ENCODE measurements at places on chromosomes 6 and 20.

DNA sequence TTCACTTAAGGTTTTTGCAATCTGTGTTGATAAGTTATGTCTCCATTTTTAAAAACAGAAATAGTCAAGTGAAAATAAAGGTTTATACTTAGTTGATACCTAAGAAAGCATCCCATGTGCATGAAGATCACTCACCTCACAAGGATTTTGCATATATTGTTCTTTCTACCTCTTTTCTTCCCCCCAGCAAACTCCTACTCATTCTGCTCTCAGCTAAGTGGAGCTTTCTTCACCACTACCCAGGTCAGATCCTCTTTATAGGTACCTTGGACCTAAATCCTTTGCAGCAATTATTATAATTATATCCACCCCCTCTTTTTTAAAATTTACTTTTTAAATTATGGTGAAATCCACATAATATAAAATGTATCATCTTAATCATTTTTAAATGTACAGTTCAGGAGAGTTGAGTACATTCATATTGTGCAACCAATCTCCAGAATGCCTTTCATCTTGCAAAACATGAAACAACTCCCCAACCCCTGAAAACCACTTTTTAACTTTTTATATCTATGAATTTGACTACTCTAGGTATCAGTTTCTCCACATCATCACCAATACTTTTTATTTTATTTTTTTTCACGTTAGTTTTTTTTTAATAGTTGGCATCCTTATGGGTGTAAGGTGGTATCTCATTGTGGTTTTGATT lies 9.3 kb upstream of the BACH2 start:
- DNase-seq: no peak

DNA sequence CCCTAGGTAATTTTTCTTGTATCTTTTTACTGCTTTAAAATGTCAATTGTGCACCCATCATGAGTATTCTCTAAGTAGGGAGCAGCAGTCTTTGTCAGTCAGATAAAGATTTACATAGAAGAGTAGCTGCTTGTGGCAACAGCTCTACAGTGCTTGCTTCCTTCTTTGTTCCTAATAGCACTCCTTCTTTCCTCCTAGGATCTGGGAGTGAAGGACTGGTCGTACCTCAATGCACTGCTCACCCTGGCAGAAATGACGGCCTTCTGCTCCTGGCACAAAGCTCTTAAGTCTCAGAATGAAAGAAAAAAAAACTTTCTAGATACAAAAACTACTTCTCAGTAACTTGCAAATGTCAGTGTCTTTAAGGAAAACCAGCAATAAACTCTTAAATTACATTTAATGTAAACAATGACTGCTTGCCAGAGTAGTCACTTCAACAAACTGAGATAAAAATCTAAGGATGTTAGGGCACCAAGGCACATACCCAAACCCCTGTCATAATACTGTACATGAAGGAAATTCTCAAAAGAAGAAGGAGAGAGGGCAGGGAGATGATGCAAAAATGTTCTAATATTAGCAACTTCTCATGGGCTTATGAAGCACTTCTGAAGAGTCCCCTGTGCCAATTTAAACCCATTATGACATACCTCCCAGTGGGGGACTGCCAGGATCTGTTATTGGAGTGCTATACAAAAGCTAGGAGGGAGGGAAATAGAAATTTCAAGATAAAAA lies 34.0 kb downstream of the NCOA6 start:
- no peak for DNase-seq

DNA sequence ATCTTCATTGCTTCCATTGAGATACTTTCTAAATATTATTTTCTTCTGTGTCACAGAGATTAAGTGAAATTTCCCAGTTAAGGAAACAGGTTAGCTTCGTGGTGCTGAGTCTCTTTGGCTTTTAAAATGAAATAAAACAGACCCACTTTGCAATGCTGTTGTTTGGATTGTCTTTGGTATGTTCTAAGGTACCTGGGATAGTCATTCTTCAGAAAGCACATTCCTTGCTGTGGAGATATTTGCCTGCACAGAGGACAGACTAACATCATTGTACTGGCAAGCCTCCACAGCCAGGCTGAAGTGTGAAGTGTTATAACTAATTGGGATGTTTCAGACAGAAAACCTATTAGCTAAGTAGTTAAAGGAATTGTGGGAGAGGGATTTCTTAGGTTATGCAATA lies 148.8 kb upstream of the EPHA7 start:
- DNase-seq: no peak

- no peak for DNase-seq
Observed at GRCh38 chr6:111958534-111958933, 85.3 kb upstream of the FYN start.

- no peak for DNase-seq
Observed at GRCh38 chr20:24051160-24051559, 62.6 kb upstream of the GGTLC1 start.

DNA sequence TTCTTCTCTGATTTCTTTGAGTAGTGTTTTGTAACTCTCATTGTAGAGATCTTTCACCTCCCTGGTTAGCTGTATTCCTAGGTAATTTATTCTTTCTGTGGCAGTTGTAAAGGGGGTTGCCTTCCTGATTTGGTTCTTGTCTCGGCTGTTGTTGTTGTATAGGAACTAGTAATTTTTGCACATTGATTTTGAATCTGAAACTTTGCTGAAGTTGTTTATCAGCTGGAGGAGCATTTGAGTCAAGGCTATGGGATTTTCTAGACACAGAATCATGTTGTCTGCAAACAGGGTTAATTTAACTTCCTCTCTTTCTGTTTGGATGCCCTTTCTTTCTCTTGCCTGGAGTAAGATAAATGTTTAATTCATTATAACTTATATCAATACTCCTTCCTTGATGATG lies 86.4 kb downstream of the OLIG3 start:
- DNase-seq: no peak

DNA sequence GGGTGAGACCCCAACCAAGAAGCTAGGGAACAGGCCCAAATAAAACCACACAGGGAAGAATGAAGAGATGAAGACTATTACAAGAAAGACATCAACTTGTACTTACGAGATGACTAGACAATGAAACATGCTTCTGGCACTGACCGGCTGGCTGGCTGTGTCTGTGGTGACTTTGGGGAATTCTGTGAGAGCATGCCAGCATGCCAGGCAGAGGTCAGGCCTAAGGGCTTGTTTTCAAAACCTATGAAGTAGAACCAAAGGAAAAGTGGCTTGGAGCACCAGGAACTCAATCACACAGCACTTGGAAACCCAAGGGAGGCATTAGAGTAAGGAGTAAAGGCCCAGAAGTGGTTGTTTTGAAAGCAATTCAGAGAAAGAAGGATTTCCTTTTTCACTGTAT lies 28.4 kb upstream of the GSTA3 start:
- DNase-seq: no peak

- no peak for DNase-seq
Observed at GRCh38 chr6:99016355-99016754, 68.6 kb upstream of the FBXL4 start.

DNA sequence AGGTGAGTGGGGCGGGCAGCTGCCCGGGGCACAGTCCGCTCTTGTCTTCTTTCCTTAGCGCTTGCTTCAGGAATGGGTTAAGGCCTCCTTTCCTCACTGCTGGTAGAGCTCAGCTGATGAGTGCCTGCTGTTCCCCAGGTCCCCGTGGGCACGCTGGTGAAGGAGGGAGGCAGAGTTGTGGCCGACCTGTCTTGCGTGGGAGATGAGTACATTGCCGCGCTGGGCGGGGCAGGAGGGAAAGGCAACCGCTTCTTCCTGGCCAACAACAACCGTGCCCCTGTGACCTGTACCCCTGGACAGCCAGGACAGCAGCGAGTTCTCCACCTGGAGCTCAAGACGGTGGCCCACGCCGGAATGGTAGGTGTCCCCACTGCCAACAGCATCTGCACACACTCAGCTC lies 15.7 kb downstream of the MTG2 start:
- DNase-seq: no peak

GRCh38 chr20:2845607-2846006 lies 5.1 kb downstream of the VPS16 start:
- DNase-seq: no peak

DNA sequence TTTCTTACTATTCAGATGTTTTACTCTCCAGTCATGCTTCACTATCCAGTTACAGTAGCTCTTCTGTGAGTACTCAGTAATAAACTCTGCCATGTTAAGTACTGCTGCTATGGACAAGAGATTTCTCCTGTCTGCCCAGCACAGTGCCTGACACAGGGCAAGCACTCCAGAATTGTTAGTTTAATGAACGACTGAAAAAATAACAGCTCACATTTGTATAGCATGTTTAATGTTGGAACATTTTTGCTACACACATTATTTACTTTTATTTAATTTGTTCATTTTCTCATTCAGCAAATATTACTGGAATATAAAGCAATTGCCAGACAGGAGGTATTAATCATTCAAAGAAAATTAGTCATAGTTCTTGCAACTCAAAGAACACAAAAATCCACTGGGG lies 142.6 kb upstream of the HMGN3 start:
- DNase-seq: no peak

GRCh38 chr6:15897063-15897876 lies 231.6 kb upstream of the MYLIP start:
- DNase-seq: no peak
